ENCODE measurements at places on chromosomes 13 and 19.

DNA sequence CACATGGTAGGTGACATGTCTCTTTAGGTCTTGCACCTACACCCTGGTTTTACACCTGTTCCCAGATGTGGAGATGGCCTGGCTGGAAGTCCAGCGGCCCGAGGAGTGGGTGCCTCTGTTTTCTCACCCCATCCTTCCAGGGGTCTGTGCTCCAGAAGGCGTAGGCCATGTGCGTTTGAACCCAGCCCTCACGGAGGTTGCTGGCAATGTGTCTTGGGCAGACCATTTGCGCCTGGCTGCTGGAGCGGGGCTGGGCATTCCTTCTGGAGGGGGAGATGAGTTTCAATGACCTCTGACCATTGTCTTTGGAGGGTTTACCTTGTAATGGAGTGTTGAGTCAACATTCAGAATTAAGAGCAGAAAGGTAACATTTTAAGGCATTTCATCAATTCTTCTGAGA is 54.8 kb upstream of the ZNF536 start:
- no peak for DNase-seq

DNA sequence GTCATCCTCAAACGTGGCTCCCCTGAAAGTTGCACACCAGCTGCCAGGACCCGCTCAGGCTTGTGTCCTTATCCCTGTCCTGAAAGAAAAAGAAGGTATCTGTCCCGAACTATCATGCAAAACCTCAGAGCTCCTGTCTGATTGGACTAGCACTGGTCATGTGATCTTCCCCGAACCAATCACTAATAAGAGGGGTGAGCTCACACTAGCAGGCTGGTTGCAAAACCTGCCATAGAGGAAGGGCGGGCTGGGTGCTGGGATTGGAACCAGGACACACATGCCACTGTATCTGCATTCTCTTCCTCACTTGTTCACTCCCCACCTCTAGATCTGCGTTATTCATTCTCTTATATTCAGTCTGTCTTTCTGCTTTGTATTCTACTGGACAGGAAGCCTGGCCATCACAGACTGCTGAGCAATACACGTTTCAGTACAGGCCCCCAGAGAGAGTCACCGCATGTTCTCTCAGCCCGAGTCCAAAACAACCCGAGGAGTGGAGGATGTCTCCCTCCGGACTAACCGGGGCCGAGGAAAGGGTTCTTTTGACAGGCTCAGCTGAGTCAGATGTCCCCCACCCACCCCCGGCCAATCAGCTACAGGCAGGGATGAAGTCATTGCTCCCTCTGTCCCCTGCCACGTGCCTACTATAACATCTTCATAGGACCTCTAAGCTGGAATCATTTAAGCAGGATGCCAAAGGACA is 97.7 kb downstream of the SIPA1L3 start:
- peak; percentile 98 for DNase-seq

DNA sequence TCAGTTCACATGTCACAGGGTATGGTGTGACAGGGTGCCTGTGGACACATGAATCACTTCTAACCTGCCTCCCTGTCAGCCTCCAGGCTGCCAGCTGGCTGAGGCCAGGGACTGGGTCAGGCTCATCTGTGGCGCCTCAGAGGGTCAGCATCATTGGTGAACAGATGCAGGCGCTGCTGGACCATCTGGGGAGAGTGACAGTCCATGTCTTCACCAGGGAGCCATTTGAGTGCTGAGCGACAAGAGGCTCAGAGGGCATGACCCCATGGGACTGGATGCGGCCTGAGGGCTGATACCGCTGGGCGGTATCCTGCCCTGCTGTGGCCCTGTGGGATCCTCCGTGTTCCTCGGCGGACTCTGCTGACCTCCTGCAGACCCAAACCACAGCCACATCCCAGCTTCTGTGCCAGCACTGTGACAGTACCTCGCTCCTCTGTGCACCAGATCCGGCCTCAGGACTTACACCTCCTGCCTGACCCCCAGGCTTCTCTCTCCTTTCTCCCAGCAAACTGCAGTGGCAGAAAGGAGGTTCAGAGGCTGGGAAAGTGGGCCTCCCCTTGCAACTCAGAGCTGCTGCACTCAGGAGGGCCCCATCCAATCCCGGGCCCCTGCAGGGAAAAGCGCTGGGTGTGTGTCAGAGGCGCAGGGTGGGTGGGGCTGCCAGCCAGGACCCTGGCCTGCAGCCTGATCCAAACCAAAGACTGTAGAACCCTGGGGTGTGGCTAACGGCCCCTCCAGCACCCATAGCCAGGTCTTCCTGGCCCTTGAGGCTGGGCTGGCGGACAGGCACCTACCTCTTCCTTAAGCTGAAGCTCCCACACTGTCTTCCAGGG is 10.2 kb downstream of the ACTMAP start:
- DNase-seq = no peak

GRCh38 chr13:101305981-101306411 is 110.3 kb downstream of the NALCN start:
- DNase-seq = no peak

DNA sequence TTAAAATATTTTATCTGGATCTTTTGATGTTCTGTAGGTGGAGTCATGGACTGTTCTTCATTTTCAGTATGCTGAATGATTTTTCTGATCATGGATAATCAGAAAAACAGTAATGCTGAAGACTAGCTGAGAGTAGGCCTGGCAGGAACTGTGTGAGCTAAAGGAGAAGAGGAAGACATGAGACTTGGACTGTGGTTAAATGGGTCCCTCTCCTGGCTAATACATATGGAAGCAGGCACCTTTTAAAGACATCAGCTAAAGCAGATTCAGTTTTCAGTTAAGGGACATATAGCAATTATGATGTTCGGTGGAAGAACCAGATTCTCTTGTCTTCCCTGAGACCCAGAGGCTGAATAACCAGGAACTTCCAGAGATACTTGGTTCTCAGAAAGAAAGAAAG is 169.4 kb downstream of the OLFM4 start:
- DNase-seq = peak; percentile 19

DNA sequence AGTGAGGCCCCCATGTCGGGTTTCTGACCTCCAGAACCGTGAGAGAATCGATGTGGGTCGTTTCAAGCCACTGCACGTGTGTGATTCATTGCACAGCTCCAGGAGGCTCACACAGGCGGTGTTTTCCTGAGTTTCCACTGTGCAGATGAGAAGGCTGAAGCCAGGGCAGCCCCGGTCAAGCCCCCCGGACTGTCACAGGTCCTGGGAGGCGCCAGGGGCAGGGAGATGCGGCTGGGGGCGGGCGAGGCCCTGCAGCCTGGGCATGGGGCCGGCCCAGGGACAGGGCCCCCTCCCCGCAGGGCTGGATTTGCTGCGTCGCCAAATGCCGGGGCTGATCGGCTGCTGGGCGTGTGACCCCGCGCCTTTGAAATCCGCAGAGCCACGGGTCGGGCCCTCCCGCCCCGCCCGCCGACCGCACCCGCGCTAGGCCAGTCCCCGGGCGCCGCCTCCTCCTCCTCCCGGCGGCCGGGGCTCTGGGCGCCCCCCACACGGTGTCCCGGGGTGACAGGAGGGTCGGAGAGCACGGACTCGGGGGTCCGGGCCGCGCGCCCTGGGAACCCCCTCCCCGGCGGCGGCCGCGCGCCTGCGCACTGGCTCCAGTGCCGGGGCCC is 9.9 kb upstream of the MKNK2 start:
- no peak for DNase-seq

GRCh38 chr13:111626371-111627305 is 306.2 kb downstream of the TEX29 start:
- DNase-seq = no peak

- no peak for DNase-seq
Observed at GRCh38 chr19:18789422-18789869, 1.7 kb downstream of the COMP start.

DNA sequence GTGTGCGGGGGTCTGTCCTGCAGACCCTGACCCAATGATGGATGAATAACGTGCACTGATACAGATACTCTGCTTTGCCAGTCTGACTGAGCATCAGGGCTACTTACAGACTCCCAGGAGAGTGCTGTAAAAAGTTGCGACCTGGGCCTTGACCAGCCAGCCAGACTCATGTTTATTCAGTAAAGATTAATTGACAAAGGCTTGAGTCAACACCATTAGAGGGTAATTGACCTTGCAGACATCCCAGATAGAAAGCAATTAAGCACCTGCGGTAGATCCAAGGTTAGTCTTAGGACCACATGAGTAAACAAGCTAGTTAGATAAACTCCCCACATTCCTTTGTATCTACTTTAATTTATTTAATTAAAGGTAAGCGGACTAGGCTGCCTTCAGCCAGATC is 10.4 kb downstream of the NUDT19 start:
- no peak for DNase-seq

GRCh38 chr13:29791997-29792780 is 58.2 kb downstream of the UBL3 start:
- DNase-seq = no peak

- DNase-seq = peak; percentile 76
Observed at GRCh38 chr19:51660975-51661600, 14.5 kb upstream of the SIGLEC14 start.

- DNase-seq = no peak
Observed at GRCh38 chr13:34640179-34640992, 301.7 kb upstream of the NBEA start.

DNA sequence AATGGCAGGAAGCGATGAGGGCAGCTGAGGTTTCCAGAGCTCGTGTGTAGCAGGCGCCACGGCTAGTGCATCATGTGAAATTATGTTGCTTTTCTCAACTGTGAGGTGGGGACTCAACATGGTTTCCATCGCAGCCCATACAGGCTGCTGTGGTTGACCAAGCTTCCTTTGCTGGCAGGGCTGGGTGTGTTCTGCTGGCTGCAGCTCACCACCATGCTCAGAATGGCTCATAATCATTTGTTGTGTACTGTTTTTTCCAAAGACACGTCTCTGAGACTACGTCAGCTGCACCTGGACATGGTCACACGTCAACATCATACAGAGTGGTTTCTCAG is 16.1 kb upstream of the RASA3 start:
- DNase-seq = no peak

- DNase-seq = no peak
Observed at GRCh38 chr19:33522371-33522662, 726 bp upstream of the PEPD start.

DNA sequence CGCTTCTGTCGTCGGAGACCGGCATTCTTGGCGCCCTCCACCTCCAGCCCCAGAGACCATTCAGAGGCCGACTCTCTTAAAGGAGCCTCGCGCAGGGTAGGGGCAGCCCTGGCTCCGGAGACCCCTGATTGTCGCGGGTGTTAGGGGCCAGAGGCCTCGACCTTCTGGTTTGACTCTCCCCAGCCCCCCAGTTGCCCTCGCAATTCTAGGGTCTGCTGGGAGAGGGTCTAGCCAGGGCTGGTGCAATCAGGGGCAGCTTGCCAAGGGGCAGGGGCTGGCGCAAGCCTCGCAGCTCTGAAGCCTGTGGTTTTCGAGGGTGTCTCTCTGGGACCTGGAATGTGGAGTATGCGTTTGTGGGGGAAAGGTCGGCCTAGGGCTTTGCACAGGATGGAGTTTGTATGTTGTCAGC is 1.6 kb upstream of the SLC7A10 start:
- no peak for DNase-seq

DNA sequence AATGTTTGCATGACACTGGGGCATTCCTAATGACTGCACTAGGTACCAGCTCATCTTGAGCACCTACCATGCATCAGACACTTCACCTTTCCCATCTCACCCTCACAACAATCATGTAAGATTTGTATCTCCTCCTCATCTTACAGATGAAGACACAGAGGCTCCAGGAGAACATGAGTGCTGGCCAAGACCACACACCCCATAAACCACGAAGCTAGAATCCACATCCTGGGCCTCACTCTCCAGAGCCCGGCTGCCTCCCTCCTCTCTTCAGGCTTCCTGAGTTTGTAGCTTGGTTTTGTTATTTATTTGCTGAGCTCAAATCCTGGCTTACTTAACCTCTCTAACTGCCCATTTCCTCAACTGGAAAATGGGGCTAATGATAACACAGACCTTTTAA is 25.9 kb downstream of the FAM216B start:
- DNase-seq = no peak

GRCh38 chr19:35959040-35959967 is 23.1 kb downstream of the LRFN3 start:
- no peak for DNase-seq

DNA sequence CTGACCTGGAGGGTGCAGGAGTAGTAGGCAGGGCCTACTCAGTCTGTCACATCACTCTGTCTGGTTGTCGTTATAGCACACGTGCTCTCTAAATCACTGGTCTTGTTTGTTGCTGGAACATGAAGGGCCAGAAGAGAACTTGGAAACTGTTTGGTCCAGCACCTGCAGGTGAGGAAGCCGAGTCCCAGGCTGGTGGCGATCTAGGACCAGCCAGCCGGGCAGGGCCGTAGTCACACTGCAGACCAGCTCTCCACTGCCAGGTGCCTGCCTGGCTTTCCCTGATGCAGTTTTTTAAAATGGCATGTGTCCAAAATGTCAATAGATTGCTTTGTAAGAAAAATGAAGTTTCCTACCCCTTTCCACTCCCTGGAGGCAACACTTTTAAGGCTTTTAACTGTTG is 53.7 kb downstream of the GGACT start:
- no peak for DNase-seq

- DNase-seq = no peak
Observed at GRCh38 chr13:87557788-87558187, 113.4 kb upstream of the SLITRK5 start.

- no peak for DNase-seq
Observed at GRCh38 chr13:46578590-46578975, 25.6 kb downstream of the LRCH1 start.

DNA sequence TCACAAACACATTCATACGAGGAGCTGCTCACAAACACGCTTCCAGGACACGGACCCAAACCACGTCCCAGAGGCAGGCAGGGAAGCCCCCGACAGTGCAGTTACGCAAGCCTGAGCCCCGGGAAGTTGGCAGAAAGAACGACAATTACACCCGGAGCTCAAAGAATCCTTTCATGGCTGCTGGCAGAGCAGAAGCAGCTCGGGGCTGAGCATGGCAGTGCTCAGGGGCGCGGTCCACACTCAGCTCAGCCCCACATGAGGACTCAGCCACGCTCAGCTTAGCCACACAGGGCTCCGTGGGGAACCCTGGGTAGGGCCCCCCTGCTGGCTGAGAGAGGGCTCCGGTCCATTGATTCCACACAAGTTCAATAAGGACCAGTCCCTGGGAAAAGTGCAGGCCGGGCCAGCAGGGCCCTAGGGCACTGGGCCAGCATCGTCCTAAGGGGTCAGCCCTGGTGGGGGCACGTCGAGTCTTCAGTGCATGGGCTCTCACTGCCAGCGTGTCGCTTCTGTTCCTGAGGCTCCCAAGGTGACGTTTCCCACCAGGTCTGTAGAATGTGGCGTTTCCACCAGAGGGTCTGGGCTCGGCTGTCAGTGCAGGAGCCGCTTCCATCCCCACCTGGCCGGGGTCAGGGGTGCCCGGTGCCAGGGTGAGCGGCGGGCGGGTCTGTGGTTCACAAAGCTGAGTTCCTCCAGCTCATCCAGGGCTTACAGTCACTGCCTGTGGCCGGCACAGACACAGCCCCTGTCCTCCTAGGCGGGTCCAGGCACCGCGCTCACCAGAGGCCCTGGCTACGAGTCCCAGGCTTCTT is 23.1 kb downstream of the GAS6 start:
- DNase-seq = no peak

GRCh38 chr19:12647490-12648071 is 19.0 kb downstream of the MAN2B1 start:
- DNase-seq = no peak

GRCh38 chr19:13208672-13209483 is 58.7 kb downstream of the IER2 start:
- DNase-seq = no peak

Data from NCI-H1694 (cell line).